ENCODE measurements at places on chromosomes 5 and 9.

DNA sequence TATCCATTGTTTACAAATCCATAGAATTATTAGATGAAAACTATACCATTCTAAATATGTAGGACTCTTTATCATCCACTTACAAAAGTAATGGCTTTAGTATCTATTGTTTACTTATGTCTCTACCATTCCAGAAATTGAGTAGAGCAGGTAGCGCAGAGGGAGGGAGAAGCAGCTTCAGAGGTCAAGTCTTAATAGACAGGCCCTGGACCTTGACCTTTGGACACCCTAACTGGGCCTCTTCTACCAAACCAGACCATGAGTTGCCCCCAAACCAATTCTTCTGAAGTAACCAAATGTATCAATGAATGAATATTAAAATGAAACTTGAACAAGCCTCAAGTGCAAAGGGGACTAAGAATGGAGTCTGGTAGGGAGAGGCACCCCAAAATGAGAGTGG lies 124.9 kb upstream of the ANKRD55 start:
- no peak for DNase-seq

DNA sequence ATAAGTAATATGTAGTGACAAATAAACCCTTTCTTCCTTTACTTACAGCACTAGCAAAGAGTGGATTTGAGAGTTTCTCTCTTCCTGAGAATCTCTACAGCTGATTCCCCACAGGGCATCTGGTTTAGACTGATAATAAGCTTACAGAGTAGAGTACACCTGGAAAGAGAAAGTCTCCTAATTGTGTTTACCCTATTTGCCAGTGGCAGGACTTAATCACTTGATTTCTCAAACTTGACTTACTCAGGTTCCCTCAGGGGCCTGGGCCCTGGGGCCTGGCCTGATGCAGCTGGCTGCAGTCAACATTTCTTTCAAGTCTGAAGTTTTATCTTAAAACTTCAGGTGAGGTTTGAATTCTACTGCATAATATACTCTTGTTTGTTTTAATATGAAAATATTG lies 38.0 kb upstream of the UBTD2 start:
- no peak for DNase-seq

- peak; percentile 83 for DNase-seq
These were observed 130.0 kb downstream of the LHFPL2 start for GRCh38 chr5:78518365-78519197.

- no peak for DNase-seq
These were observed 161.4 kb upstream of the GAS1 start for GRCh38 chr9:87108661-87109060.

All from fibroblast of lung (primary cell).